CD4-positive, alpha-beta T cell (primary cell): ENCODE measurements at places on chromosomes 2 and 18.

GRCh38 chr2:45008296-45009129 is 739 bp downstream of the SIX2 start:
- H3K4me1 ChIP-seq = peaks cover 38% of the 10 kb centered on the region
- H3K36me3 ChIP-seq = no peaks in the 10 kb centered on the region
- peaks cover 94% of the 10 kb centered on the region for H3K27me3 ChIP-seq

DNA sequence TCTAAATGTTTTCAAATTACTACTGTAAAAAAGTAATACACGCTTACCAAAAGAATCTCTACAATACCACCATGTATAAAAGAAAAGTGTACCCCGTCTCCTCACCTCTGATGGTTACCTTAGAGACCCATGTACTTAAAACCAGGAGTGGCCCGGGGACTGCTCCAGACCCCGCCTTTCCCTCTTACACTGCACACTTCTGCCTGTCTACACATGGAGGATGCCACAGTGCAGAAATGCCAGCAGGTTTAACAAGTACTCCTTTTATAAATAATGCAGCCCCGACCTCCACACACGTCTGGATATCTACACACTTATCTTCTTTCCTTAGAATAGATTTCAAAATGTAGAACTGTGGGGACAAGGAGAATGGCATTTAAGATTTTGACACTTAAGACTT is 5.3 kb downstream of the HDAC4 start:
- no peaks in the 10 kb centered on the region for H3K27me3 ChIP-seq
- H3K27ac ChIP-seq = no peak overlapping the region
- no peak for DNase-seq
- no peak overlapping the region for H3K4me3 ChIP-seq
- H3K4me1 ChIP-seq = peaks cover 25% of the 10 kb centered on the region
- H3K36me3 ChIP-seq = no peaks in the 10 kb centered on the region

- no peak overlapping the region for H3K4me3 ChIP-seq
- H3K27me3 ChIP-seq = no peaks in the 10 kb centered on the region
- no peak overlapping the region for H3K27ac ChIP-seq
- DNase-seq = no peak
- no peaks in the 10 kb centered on the region for H3K4me1 ChIP-seq
- no peaks in the 10 kb centered on the region for H3K36me3 ChIP-seq
Measured at GRCh38 chr2:184452907-184453306, 145.4 kb upstream of the ZNF804A start.

GRCh38 chr18:407191-407590 is 93.3 kb downstream of the COLEC12 start:
- DNase-seq = no peak
- no peak overlapping the region for H3K27ac ChIP-seq
- no peaks in the 10 kb centered on the region for H3K4me1 ChIP-seq
- no peaks in the 10 kb centered on the region for H3K36me3 ChIP-seq

DNA sequence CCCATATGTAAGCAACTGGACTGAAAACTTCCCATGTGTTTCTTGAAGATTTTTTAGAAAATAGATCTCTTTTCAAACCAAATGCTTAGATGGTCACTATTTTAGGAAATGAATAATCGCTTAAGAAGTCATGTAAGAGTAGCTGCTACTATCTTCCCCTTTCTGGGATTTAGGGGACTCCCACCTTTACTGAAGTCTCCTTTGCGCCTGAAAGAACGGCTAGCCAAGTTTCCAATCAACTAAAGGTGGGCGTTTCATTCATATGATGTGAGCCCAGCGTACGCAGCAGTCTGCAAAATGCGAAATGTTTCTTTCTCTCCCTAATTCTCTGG is 1.1 kb downstream of the DIPK1C start:
- no peak overlapping the region for H3K27ac ChIP-seq
- H3K4me3 ChIP-seq = no peak overlapping the region
- H3K27me3 ChIP-seq = peaks cover 23% of the 10 kb centered on the region
- no peak for DNase-seq
- H3K36me3 ChIP-seq = no peaks in the 10 kb centered on the region

- H3K27me3 ChIP-seq = no peaks in the 10 kb centered on the region
- no peaks in the 10 kb centered on the region for H3K4me1 ChIP-seq
- no peak overlapping the region for H3K4me3 ChIP-seq
- H3K27ac ChIP-seq = no peak overlapping the region
Measured at GRCh38 chr2:23041443-23041842, 343.5 kb upstream of the KLHL29 start.

DNA sequence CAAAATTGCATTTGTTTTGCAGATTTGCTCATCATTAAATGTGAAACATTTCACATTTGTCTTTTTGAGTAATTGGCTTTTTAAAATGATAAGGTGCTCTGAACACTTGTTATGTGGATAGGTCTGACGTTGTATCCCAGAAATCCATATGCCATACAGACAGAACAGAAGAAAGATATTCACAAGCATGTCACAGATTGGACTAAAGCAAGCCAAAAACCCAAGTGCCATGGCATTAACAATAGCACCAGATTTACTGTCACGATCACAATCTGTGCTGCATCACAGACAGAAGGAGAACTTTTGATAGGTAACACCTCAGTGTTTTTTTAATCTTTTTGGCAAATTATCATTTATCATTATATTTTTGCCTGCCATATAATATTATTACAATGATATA is 272.6 kb downstream of the ARHGAP15 start:
- no peaks in the 10 kb centered on the region for H3K4me1 ChIP-seq
- no peak overlapping the region for H3K27ac ChIP-seq
- H3K27me3 ChIP-seq = no peaks in the 10 kb centered on the region
- no peak overlapping the region for H3K4me3 ChIP-seq
- no peaks in the 10 kb centered on the region for H3K36me3 ChIP-seq
- DNase-seq = no peak

DNA sequence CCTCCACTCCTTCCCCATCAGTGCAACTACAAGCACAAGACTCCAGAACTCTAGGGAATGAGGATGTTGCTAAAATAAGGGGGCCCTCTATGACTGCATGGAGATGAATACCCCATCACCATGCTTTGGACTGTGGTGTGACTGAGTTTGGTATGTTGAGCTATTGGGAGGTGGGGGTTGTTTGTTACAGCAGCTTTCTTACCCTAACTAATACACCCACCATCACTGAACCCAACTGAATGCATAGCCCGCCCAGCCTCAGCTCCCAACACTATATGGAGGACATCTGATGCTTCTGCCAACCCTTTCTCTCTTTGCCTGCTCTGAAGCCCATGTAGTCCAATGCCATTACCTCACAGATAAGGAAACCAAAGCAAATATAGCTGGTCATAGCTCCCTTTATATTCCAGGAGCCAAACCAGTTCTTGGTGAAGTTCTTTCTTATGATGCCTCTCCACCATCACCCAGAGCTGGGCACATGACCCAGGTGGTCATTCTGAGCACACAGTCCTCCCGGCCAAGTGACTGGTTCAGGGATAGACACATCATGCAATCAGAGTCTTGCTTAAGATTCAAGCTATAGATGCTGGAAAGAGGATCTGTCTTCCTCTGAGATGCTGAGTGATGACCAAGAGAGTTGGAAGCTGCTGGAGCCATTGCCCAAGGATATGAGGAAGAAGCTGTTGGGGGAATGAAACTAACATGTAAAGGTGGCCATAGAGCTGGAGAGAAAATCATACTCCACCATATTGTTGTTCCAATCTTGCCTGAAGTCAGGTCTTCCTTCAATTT is 155.6 kb upstream of the HAAO start:
- no peaks in the 10 kb centered on the region for H3K27me3 ChIP-seq
- H3K36me3 ChIP-seq = no peaks in the 10 kb centered on the region
- no peaks in the 10 kb centered on the region for H3K4me1 ChIP-seq
- no peak overlapping the region for H3K27ac ChIP-seq
- no peak for DNase-seq

DNA sequence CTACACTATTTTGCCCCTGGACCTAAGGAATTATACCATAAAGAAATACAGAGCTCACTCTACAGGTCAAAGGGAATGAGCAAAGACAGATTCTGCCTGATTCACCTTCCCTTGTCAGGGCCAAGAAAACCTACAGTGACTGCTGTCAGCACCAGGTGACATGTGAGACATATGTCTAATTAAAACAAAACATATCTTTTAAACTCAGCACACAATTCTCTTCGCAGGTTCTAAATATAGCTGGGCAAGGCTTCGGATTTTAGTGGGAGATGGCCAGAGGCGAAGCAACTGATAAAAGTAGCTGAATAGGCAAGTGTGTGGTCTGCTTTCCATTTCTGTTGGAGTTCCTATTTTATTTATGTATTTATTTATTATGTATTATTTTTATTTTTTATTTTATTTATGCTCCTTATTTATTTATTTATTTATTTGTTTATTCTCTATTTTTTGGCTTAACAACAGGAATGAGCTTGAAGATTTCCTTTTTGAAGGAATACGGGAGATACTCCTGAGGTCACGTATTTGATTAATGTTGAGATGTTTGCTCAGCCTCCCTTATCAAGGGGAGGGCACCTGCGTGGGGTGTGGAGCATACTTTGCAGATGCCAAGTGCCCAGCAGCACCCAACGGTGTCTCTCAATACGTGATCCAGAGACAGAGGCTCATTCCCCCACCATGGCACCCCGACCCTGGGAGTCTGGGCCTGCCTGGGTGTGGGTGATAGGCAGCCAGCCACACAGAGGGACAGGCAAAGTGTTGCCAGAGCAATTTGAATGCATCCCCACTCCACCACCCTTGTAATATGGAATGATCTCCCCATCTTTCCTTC is 141.8 kb downstream of the RNF152 start:
- no peak for DNase-seq
- H3K27ac ChIP-seq = no peak overlapping the region
- H3K4me1 ChIP-seq = no peaks in the 10 kb centered on the region
- H3K27me3 ChIP-seq = no peaks in the 10 kb centered on the region

DNA sequence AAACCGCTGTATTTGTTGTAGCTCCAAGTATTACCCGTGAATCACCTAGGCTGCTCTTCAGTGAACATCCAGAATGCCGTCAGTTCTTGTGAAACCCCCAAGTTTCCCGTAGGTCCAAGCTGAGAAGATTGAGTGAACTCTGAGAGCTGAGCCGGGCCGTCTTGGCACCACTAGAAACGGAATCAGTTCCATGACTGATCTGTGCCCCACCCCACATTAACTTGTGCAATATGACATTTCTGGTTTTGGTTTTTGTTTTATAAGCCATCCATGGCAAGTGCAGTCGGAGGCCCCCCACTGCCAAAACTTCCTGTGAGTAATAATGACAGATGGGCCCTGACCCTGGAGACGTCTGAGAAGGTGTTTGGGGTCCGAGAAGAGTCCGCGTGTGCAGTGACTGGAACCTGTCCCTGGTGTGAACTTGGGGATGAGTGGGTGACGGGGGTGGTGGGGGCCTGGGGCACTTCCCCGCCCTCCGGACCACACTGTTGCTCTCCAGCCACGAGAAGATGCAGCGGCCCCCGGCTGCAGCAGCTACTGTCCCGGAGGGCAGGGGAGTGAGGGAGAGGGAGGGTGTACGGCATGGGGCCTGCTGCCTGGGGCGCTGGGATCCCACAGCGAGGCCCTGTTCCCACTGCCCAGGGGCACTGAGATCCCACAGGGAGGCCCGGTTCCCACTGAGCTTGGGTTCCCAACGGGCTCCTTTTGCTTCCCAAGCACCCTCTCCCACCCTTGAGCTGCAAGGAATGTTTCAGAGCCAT is 26.5 kb downstream of the NFATC1 start:
- DNase-seq = no peak
- H3K4me3 ChIP-seq = no peak overlapping the region
- no peak overlapping the region for H3K27ac ChIP-seq
- peaks cover 59% of the 10 kb centered on the region for H3K36me3 ChIP-seq
- H3K4me1 ChIP-seq = peaks cover 31% of the 10 kb centered on the region
- H3K27me3 ChIP-seq = no peaks in the 10 kb centered on the region

GRCh38 chr2:96271995-96272394 is 6.0 kb downstream of the CIAO1 start:
- H3K4me3 ChIP-seq = no peak overlapping the region
- H3K36me3 ChIP-seq = peaks cover 72% of the 10 kb centered on the region
- H3K27ac ChIP-seq = no peak overlapping the region
- peaks cover 9% of the 10 kb centered on the region for H3K4me1 ChIP-seq

DNA sequence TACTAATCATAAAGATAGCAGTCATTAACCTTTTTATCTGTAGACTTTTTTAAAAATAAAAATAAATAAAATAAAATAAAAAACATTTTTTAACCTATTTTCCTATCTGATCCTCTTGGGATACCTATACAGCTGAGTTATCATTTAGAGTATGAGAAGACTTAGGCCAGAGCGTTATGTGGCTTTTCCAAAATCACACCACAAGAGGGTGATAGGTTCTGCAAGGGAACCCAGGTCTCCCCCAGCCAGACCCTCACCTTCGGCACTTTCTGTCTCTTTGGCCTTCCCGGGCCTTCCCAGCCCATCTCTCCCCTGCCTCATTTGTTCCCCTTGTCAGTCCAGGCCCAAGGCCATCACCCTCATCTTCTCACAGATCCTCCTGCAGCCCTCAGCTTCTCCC is 311.7 kb downstream of the SMAD2 start:
- H3K27me3 ChIP-seq = no peaks in the 10 kb centered on the region
- no peaks in the 10 kb centered on the region for H3K4me1 ChIP-seq
- no peak overlapping the region for H3K27ac ChIP-seq
- DNase-seq = no peak
- no peaks in the 10 kb centered on the region for H3K36me3 ChIP-seq
- H3K4me3 ChIP-seq = no peak overlapping the region

GRCh38 chr2:85221067-85221691 is 88.0 kb downstream of the TCF7L1 start:
- no peak overlapping the region for H3K27ac ChIP-seq
- DNase-seq = no peak
- no peaks in the 10 kb centered on the region for H3K36me3 ChIP-seq
